ENCODE measurements at places on chromosomes 5 and 9.

GRCh38 chr5:146626936-146627335, 110.9 kb upstream of the GPR151 start:
- no peak for DNase-seq

DNA sequence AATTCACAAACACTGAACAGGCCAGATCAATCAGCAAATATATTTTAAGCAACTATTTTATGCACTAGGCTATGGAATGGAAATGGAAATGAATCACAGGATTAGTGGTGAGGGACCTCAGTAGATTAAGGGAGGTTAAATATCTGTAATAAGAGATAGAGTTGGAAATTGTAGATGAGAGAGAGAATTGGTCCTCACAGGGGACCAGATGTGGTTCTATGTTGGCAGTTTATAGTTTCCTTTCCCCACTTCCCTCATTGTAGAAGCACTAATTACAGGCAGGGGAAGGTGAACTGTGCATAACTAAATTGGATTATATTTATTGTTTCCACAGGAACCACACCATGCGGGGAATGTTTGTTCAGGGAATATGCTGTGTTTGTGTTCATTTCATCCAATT, 496.2 kb downstream of the ARHGEF28 start:
- peak; percentile 3 for DNase-seq

DNA sequence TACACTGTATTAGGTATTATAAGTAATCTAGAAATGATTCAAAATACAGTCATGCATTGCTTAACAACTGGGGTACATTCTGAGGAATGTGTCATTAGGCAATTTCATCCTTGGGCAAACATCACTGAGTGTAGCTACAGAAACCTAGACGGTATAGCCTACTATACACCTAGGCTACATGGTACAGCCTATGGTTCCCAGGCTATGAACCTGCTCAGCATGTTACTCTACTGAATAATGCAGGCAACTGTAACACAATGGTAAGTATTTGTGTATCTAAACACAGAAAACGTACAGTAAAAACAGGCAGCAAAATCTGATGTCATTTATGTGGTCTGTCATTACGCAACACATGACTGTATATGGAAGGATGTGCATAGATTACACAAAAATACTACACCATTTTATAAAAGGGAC, 96.8 kb downstream of the RAPGEF6 start:
- DNase-seq: no peak

DNA sequence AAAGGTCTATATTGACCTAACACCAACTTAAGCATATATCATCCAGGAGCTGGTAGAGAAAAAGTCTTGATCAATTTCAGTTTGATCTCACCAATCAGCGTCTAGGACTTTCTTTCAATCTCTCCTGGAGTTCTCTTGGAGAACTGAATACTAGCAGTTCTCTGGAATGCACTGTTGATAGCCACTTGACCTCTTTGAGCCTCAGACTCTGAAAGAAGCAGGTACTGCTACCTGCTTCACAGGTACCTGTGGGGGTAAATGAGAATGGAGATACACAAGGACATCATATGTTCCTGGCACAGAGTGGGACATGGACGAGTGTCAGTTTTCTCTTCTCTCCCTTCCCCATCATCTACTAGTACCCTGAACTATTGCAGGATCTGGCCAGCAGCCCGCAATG, 16.0 kb downstream of the CMYA5 start:
- no peak for DNase-seq

GRCh38 chr5:157890836-157891597, 32.1 kb upstream of the CLINT1 start:
- DNase-seq: no peak

- DNase-seq: no peak
Measured at GRCh38 chr9:90772386-90772785, 29.2 kb upstream of the SYK start.

DNA sequence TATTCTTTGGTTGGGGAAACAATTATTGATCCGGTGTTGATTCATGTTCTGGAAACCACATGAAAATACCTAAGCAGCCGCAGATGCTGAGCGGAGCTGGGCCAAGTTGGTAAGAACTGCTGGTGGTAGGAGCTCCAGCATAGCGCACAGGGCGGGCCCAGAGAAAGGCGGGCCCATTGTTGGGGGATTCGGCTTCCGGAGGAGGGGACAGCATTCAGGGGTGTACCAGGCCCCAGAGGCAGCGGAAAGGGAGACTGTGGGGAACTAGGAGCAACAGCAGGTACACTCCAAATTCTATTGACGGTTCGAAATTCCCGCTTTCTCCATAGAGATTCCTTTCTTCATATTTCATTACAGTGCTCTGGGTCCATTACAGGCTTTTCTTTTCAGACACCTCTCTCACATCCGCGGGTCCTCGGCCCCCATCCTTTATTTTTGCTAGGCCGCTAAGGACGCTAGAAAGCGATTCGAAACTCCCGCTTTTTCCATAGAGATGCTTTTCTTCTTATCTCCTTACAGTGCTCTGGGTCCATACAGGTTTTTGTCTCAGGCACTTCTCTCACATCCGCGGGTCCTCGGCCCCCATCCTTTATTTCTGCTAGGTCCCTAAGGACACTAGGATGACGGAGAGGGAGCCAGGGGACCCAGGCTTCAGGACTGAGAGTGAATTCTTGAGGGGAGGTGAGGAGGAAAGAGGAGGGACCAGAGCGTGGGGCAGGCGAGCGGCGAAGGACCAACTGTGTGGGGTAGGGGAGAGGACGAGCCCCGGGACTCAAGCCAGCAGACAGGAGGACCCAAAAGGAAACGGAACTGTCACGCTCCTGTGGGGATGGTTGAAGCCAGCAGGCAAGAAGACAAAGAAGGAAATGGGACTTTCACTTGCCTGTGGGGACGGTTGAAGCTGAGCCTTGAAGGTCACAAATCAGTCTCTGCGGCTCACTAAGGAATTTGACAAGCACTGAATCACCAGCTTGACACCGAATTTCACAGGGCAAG, at the start of gene CCDC152:
CCDC152 (plus strand) TSS at position 213 of the 996 bp plus-strand sequence. CDS start 2,304 bp downstream, outside the sequence.
- no peak for DNase-seq

- DNase-seq: no peak
Measured at GRCh38 chr5:67301285-67301903, 104.8 kb upstream of the CD180 start.

DNA sequence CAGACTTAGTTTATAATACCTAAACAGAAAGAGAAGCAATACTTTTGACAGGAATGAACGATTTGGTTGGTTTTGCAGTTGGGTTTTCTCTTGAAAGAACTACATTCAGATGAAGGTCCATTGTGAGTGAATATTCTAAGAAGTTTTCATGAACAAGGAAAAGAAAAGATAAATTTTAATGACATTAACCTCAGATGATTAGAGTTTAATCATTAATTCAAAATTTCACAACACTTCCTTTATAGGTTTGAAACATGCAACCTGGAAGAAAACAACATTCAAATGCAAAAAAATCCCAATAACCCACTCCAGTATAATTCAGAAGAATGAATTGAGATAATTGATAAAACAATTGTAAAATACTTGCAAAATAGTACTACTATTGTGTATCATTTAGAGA, 23.8 kb downstream of the EQTN start:
- DNase-seq: no peak

DNA sequence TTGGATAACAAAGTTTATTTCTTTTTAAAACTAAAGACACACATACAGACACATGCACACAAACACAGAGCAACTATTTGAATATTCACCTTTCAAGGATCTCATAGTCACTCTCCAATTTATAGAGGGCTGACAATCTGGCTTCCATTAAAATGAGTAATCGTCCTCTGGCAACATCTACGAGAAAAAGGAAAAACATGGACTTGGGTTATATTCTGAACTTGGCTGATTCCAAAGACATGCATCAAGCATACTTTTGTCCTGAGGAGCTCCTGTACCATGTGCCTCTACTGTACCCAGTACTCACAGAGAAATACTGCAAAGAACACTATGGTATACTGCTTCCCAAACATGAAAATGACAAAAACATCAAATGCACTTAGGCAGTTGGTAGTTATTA, 15.4 kb downstream of the IARS1 start:
- no peak for DNase-seq

- no peak for DNase-seq
Measured at GRCh38 chr5:52776116-52776515, 11.6 kb upstream of the ITGA1 start.

DNA sequence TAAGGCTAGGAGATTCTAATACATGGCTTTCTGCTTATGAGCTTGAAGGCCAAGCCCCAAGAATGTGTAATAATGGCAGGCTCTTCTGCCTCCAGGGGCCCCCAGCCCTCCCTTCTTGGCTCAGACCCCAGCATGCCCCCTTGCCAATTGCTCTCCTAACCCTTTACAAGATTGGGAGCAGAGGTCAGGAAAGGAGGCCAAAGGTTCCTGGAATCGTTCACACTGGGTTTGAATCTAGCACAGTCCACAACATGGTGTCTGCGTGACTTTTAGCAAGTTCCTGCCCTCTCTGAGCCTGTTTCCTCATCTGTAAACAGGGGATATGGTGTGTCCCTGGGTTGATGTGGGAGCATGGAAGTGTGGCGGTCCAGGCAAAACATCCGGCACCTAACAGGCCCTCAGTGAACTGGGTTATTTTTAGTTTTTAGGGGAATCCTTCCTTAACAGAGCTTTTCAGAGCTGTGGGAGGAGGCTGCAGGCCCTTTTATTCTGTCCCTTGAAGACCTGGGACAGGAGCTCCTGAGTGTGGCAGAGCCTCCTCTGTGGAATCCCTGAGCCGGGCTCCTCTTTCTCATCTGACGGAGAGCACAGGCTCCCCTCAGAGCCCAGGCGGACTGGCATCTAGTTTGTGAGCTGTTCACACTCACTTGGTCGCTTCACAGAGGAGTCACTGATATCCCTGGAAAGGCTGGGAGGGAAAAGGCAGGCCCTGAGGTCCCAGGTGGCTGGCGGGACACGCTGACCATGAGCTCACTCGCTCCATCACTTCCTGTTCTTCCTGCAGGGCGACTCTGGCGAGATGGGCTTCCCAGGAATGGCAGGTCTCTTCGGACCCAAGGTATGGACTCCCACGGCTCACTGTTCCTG, 23.4 kb upstream of the ORM1 start:
- no peak for DNase-seq

DNA sequence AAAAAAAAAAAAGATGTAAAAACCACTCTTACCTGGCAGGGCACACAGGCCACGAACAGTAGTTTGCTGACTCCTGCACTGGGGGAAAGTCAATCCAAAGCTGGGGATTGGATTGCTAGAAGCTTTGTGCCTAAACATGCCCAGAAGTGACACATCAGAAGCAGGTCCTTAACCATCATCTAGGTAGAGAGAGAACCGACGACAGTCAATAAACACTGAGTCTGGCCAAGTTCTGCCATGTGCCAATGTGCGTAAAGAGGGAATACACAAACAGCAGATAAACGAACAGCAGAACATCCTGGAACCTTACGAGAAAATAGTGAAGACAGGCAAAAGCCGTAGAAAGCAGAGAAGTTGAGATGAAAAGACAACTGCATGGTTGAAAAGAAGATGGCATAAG, 14.9 kb downstream of the SFXN1 start:
- no peak for DNase-seq

DNA sequence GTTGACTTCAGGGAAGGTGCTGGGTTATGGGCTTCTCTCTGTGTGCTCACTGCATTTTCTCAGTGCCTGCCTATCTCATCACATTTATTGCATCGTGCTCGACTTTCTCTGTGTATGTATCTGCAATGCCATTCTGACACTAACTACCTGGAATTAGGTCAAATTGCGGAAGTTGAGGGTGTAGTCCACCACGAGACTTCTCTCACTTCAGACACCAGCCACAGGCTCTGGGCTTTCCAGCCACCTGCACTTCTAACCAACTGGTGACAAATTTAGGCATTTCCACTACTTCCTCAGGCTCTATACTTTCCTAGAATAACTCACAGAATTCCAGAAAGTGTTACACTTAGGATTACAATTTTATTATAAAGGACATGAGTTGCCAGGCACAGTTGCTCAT, 188.6 kb upstream of the ZNF608 start:
- DNase-seq: no peak

GRCh38 chr9:91720313-91720712, 229.7 kb downstream of the ROR2 start:
- no peak for DNase-seq

- DNase-seq: no peak
Measured at GRCh38 chr5:112294126-112294525, 125.0 kb downstream of the EPB41L4A start.

- DNase-seq: peak; percentile 42
Measured at GRCh38 chr5:171387970-171388815, 544 bp downstream of the NPM1 start.

DNA sequence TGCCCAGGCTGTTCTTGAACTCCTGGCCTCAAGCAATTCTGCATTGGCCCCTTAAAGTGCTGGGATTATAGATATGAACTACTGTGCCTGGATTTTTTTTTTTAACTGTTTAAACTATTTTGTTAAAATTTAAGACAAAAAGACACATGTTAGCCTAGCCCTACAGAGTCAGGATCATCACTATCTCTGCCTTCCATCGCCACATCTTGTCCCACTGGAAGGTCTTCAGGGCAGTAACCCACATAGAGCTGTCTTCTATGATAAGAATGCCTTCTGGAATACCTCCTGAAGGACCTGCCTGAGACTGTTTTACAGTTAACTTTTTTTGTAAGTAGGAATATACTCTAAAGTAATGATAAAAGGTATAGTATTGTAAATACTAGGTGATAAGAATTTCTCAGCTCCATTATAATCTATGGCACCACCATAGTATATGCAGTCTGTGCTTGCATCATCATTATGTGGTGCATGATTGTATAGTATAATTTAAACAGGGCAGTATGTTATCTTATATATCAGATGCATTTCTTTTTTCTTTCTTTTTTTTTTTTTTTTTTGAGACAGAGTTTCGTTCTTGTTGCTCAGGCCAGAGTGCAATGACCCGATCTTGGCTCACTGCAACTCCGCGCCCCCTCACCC, 52.7 kb downstream of the DENND4C start:
- no peak for DNase-seq

GRCh38 chr9:76717613-76718012, 46.6 kb upstream of the PCA3 start:
- DNase-seq: no peak

DNA sequence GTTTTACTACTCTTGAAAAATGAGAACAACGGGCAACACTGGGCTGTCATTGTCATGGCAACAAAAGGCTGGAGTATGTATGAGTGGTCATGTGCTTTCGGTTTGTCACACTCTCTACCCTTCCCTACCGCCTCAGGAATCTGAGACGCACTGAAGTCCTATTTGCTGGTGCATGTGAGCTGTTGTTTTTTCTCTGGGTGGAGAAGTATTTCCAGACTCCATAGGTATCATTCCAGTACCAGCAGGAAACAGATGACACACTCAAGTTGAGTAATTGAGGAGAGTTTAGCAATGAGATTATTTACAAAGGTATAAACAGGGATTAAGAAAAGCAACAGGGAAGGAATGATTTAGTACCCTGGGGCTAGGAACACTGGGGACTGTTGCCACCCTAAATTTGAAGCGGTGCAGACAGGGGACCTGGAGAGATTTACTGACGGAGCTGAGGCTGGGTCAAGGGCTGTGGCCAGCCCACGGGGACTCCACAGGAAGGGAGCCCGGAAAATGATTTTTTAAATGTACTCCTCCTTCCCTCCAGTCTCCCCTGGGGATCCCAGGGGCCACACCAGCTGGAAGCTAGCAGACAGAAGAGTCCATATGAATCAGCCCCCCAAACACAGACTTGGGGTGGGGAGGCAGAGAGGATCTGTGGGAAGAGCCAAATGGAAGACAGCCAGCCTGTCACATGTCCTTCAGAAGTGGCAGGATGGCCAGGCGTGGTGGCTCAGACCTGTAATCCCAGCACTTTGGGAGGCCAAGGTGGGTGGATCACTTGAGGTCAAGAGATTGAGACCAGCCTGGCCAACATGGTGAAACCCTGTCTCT, 13.2 kb upstream of the ZBTB43 start:
- DNase-seq: no peak

GRCh38 chr5:151016700-151017099, 3.7 kb upstream of the GPX3 start:
- DNase-seq: no peak

GRCh38 chr9:70983723-70984295, 137.6 kb downstream of the TRPM3 start:
- DNase-seq: no peak

All from NCI-H2171 treated with DMSO at 0.1 percent for 48 hours (cell line).